CD4-positive, alpha-beta T cell (primary cell): ENCODE measurements at places on chromosomes 12 and 14.

DNA sequence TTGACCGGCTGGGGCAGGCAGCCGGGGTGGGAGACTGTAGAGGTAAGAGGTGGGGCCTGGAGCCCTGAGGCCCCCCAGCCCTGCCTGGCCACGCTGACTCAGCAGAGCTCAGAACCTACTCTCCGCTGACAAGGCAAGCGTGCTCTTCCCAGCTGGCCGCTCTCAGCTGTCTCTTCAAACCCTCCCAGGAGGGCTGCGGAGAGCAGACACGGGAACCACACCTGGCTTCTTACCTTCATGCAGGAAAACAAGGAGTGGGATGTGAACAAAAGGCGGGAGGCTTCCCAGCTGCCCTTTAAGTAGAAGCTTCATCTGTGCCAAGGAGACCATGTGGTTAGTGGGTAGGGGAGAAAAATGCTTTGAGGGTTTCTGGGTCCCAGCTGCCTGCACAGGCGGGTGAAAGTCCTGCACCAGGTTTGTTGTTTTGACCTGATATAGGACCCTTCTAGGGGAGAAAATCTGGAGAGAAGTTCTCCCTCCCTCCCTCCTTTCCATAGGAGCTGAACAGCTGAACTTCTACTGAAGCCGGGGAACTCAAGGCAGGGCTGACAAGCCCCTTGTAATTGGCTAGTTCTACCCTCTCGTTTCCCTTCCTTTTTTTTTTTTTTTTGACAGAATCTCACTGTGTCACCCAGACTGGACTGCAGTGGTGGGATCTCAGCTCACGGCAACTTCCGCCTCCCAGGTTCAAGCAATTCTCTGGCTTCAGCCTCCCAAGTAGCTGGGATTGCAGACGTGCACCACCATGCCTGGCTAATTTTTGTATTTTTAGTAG lies 12.8 kb upstream of the TESC start:
- no peak for DNase-seq

DNA sequence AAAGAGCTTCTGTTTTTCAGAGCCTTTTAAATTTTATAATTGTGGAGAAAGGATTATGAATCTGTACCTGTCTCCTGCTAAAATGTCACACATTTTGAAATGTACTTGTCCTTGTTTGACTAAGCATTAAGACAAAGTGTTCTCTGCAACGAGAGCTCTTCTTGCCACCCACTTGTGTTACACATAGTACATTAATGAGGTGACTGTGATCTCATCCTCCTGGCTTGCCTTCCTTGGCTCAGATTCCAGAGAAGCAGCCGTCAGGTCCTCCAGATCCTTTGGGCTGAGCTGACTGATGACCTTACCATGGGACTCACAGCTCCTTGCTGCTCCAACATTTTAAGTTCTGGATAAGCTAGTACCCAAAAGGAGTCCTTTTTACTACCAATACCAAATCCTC lies 81.4 kb downstream of the BBS10 start:
- DNase-seq: no peak

GRCh38 chr12:25495331-25496097 lies 57.6 kb downstream of the LMNTD1 start:
- DNase-seq: no peak

DNA sequence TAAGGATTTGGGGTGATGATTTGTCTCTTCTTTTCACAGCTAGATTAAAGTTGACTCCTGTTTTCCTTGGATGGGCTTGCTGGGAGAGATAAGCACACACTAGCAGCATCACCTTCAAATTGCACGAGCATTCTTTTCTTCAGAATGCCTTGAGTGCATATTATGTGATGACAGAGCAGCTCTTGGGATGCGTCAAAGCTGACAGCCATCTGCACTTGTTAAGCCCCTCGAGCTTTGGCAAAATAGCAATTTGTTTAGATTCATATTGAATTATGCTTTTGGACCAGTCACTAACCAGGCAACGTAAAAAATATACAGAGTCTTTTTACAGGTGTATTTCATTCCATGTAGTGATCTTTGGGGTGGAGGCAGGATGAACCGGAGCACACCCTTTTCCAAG lies 407.0 kb downstream of the FUT8 start:
- no peak for DNase-seq

DNA sequence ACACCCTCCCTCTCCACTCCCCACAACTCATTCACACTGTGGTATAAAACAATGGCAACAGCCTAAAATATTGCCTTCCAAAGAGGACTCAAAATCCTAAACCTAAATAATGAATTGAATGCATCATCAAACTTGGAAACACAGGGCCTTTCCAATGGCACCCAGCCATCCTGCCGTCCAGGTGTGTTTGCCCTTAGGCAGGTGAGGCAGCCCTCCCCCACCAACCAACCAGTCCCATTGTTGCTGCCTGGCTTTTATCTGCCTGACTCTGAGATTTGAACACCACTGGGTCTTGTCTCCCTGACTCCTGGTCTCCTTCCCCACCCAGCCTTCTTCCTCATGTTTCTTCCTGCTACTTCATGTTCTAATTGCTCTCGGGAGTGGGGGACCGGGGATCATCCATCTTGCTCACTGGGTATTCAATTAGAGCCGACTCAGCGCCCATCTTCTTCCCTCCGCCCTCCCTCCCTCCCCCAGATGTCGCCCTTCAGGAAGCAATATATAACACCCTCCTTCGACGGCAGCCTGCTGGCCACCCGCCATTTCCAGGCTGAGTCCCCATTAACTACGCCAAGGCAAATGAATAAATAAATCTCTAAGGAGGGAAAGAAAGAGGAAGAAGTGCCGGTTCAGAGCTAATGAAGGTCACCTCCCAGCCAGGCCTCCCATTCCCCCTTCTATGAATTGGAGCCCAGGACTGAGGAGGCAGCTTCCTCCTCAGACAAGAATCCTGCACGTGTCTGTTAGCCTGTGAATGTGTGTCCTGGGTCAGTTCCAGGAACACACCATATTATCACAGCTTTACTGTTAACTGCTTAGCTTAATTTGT lies 36.3 kb upstream of the NTF3 start:
- no peak for DNase-seq

- peak; percentile 58 for DNase-seq
These were observed at the start of gene CFAP73 for GRCh38 chr12:113149361-113150150. Gene CFAP73 (plus strand): TSS chr12:113149724. CDS start chr12:113149858, 134 bp downstream.

GRCh38 chr14:86777963-86778602 lies 1214.9 kb downstream of the GALC start:
- no peak for DNase-seq

DNA sequence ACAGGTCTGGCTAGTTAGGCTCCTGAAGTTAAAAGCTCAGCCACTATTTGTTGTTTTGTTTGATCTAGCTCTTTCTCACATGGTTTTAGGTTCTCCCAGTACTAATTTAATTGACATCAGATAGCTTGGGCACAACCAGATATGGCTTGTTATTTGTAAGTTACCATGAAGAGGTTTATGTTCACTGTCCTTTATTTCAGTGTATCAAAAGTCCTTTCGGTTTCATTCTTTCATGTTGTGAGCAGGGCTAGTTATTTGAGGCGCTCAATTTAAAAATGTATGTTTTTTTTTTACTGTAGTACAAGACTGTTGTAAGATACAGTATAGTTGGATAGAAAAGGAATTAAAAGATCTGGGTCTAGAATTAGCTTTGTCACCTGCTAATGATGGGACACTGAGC lies 7.0 kb downstream of the GPX2 start:
- no peak for DNase-seq

- DNase-seq: peak; percentile 89
These were observed 661.7 kb downstream of the VRK1 start for GRCh38 chr14:97458661-97459579.

DNA sequence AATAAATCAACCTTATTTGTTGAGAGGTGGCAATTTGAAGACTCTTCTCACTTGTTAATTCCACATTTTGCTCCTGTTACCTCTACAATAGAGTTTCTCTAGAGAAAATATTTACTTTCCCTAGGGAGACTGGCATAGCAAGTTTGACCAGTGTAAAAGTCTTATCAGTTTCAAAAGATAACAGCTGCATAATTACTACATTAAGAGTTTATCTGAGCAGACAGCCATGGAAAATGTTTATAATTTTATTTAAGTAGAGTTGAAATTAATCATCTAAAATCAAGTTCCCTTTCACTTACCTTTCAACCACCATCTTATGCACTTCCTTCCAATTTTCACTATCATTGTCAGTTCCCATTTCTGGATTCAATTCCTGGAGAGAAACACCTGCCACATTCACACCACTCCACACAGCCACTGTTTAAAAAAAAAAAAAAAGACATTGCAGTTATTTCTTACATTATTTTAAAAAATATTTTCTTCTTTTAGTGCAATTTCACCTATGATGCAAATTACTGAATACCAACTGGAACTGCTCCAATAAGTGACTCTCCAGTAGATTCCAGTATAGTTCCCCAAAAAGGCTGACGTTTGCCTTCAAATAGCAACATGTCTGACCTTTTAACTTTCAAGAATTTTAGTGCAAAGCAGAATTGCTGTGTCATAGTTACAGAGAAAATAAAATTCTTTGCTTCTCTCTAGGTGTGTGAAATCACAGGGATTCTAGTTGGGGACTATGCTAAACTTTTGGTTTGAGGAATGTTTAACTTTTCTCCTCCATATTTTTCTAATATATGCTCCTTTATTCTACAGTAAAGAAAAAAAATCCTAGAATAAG lies 19.4 kb downstream of the LDHB start:
- DNase-seq: no peak

GRCh38 chr12:6961695-6962284 lies 8.7 kb downstream of the PHB2 start:
- no peak for DNase-seq

- no peak for DNase-seq
These were observed 85.9 kb downstream of the PAX9 start for GRCh38 chr14:36747411-36748184.

DNA sequence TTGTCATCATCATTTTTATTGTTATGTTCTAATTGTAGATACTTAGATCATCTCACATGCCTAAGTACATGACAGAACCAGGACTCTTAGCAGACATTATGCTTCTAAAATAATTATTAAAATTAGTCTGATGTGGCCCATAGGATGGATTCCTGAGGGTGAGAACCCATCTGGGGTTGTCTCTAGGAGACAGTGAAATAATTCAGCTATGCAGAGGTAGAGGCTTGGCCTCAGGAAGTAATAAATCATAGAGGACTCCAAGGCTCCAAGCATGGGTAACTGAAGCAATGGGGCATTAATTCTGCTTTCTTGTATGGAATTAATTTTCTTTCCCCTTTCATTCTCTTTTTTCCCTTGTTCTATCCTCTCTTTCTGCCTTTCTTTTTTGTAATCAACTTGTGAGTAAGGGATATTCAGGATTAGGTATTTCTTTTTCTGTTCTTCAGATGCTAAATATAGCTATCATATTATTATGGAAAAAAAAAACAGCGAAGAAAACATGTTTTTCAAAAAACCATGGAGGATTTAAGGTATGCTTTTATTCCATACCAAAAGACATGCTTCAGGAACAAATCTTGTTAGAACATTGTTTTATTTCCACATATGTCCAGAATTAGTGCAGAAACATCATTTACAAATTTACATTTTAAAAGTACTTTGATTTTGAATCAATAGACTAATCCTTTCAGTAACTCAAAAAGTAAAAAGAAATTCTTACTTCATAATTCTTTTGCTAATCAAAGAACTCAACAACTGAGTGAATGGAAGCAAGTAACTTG lies 263.2 kb downstream of the TRHDE start:
- DNase-seq: no peak

GRCh38 chr14:103225476-103225875 lies 102.2 kb downstream of the TNFAIP2 start:
- no peak for DNase-seq
